ENCODE measurements at places on chromosomes 5 and 9.
A peak's percentile ranks its signal among the peaks of the same experiment; 100 is the strongest.

GRCh38 chr5:53929152-53929551, 368.7 kb downstream of the NDUFS4 start:
- H3K27me3 ChIP-seq = no peaks in the 10 kb centered on the region
- H3K4me3 ChIP-seq = no peak overlapping the region
- H3K36me3 ChIP-seq = no peaks in the 10 kb centered on the region
- no peak for DNase-seq
- peaks cover 6% of the 10 kb centered on the region for H3K4me1 ChIP-seq
- no peak overlapping the region for H3K27ac ChIP-seq

DNA sequence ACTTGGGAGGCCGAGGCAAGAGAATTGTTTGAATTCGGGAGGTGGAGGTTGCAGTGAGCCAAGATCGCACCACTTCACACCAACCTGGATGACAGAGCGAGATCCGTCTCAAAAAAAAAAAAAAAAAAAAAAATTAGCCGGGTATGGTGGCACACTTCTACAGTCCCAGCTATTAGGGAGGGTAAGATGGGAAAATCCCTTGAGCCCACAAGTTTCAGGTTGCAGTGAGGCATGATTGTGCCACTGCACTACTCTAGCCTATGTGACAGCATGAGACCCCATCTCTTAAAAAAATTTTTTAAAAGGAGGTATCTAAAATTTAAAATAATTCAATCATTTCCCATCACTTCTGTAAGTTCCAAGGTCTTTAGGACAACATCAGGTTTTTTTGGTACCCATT, 26.0 kb downstream of the PSIP1 start:
- H3K36me3 ChIP-seq = peaks cover 13% of the 10 kb centered on the region
- H3K27ac ChIP-seq = no peak overlapping the region
- DNase-seq = no peak
- no peak overlapping the region for H3K4me3 ChIP-seq
- no peaks in the 10 kb centered on the region for H3K4me1 ChIP-seq

- no peaks in the 10 kb centered on the region for H3K27me3 ChIP-seq
- H3K27ac ChIP-seq = peak overlapping the region; percentile 74
- no peaks in the 10 kb centered on the region for H3K36me3 ChIP-seq
- no peak for DNase-seq
- no peak overlapping the region for H3K4me3 ChIP-seq
Observed at GRCh38 chr5:124906339-124907097, 160.1 kb upstream of the ZNF608 start.

- no peak for DNase-seq
- H3K4me3 ChIP-seq = no peak overlapping the region
- H3K27me3 ChIP-seq = no peaks in the 10 kb centered on the region
- no peak overlapping the region for H3K27ac ChIP-seq
Observed at GRCh38 chr9:96462541-96462940, 12.6 kb downstream of the HABP4 start.

GRCh38 chr9:2263665-2264064, 248.5 kb downstream of the SMARCA2 start:
- peaks cover 22% of the 10 kb centered on the region for H3K4me1 ChIP-seq
- no peak overlapping the region for H3K4me3 ChIP-seq
- H3K27ac ChIP-seq = no peak overlapping the region
- no peaks in the 10 kb centered on the region for H3K27me3 ChIP-seq
- H3K36me3 ChIP-seq = no peaks in the 10 kb centered on the region
- no peak for DNase-seq

- peaks cover 22% of the 10 kb centered on the region for H3K4me1 ChIP-seq
- no peak overlapping the region for H3K4me3 ChIP-seq
- DNase-seq = no peak
- H3K27me3 ChIP-seq = no peaks in the 10 kb centered on the region
- H3K36me3 ChIP-seq = no peaks in the 10 kb centered on the region
- no peak overlapping the region for H3K27ac ChIP-seq
Observed at GRCh38 chr9:71662082-71662481, 106.2 kb downstream of the CEMIP2 start.

DNA sequence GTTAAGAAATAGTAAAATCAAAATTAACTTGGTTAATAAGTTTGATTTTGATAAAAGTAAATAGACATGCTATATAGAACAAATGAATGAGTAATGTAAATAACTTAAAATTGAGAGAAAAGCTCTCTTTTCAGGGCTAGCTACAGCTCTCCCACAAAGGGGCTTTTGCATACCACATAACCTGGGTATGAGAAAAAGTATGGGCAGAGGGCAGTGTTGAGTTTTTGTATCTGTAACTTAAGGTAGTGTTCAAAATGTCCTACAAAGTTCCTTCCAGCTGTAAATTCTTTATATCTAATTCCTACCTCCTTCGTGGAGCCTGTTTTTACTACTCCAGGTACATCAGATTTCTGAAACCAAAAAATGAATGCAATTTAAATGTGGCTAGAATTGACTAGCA, 18.9 kb upstream of the TTC33 start:
- no peaks in the 10 kb centered on the region for H3K27me3 ChIP-seq
- H3K36me3 ChIP-seq = peaks cover 33% of the 10 kb centered on the region
- no peak overlapping the region for H3K4me3 ChIP-seq
- no peak for DNase-seq
- H3K4me1 ChIP-seq = peaks cover 11% of the 10 kb centered on the region

- H3K27ac ChIP-seq = no peak overlapping the region
- H3K27me3 ChIP-seq = no peaks in the 10 kb centered on the region
- no peaks in the 10 kb centered on the region for H3K36me3 ChIP-seq
- no peak for DNase-seq
- H3K4me3 ChIP-seq = no peak overlapping the region
Observed at GRCh38 chr5:676699-677076, 16.5 kb downstream of the TPPP start.

DNA sequence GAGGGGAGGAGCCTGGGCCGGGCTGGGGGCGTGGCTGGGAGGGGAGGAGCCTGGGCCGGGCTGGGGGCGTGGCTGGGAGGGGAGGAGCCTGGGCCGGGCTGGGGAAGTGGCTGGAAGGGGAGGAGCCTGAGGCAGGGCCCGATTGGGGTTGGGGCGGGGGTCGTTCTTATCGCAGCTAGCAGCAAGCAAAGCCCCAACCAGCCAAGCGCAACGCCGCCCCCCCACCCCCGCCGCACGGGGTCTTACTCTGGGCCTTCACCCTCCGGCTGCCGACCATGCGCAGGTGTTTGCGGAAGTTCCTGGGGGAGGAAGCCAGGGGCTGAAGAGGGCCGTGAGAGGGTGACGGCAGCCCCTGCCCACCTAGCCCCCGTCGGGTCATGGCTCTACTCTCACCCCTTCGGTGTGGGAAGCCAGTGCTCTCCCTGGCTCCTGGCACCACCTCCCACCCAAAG, 5.0 kb downstream of the NSMF start:
- DNase-seq = no peak

DNA sequence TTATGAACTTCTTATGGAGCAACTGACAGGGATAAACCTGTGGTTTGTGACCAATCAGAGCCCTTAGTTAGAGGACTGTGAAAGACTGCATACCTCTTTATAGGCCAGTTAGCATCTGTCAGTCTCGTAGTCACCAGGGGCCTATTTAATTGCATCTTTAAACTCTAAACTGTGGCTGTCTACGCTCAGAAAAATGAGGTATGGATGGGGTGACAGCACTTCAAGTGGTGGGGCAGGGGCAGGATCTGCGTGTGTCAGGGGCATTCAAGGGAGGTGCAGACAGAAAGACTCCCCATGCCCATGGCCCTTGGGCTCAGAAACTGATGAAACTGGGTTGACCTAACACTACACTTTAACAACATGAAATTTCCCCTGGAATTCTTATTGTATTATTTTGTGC, 132.6 kb upstream of the TBCA start:
- DNase-seq = no peak
- no peaks in the 10 kb centered on the region for H3K36me3 ChIP-seq
- no peaks in the 10 kb centered on the region for H3K27me3 ChIP-seq
- H3K4me3 ChIP-seq = no peak overlapping the region
- H3K4me1 ChIP-seq = no peaks in the 10 kb centered on the region

DNA sequence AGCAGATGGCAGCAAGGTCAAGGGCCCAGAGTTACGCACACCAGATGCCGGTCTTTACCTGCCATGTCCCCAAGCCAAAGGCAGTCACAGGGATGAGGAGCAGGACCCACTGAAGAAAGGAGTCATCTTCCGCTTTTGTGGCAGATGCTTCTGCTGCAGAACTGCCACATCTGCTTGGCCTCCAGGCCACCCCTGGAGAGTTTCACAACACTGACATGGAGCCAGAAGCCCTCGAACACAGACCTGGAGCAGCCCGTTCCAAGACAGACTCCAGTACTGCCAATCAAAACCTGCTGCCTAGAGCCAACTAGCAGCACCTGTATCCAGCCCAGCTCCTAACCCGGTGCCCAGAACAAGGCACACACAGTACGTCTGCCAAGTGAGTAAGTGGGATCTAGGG, 1.5 kb downstream of the SURF1 start:
- H3K4me1 ChIP-seq = peaks cover 40% of the 10 kb centered on the region
- DNase-seq = no peak
- no peak overlapping the region for H3K4me3 ChIP-seq
- no peaks in the 10 kb centered on the region for H3K27me3 ChIP-seq

- H3K27ac ChIP-seq = no peak overlapping the region
- H3K4me3 ChIP-seq = no peak overlapping the region
- no peaks in the 10 kb centered on the region for H3K36me3 ChIP-seq
- no peak for DNase-seq
Observed at GRCh38 chr5:144333336-144333920, 162.8 kb downstream of the KCTD16 start.

GRCh38 chr9:94029932-94030317, 54.3 kb upstream of the PTPDC1 start:
- H3K27me3 ChIP-seq = no peaks in the 10 kb centered on the region
- H3K4me3 ChIP-seq = peak overlapping the region; percentile 87
- H3K4me1 ChIP-seq = peaks cover 17% of the 10 kb centered on the region
- DNase-seq = no peak
- H3K36me3 ChIP-seq = no peaks in the 10 kb centered on the region

DNA sequence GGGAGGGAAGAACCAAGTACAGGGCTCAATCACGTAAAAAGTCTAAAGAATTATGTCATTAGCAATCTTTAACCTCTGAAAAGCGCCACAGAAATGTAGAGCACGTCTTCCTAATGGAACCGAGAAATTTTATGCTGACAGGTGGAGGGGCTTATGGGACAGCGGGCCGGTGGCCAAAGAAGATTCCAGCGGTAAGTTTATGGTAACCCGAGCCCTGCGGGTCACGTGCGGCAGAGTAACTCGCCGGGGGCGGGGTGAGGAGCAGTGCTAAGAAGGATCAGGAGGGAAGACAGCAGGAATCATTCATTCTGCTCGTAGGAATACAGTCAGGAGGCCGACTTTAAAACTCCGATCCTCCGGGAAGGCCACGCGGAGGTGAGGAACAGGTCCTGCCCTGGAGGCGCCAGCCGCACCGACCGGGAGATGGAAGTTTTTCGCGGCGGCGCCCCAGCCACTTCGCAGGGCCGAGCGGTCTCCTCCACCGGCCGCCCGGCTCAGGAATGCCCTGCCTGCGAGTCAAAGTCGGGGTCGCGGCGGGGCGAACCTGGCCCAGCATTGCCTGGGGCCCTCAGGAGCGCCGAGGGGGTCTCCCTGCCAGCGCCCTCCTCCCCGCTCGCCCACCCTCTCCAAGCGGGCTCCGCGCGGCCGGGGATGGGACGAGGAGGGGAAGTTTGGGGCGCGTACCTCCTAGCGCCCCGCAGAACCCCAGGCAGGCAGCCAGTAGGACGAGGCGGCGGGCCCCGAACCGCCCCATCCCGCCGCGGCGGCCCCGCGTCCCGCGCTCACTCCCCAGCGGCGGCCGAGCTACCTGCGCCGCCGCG, 101.8 kb downstream of the ESM1 start:
- H3K36me3 ChIP-seq = no peaks in the 10 kb centered on the region
- DNase-seq = no peak
- peak overlapping the region; percentile 47 for H3K4me3 ChIP-seq

DNA sequence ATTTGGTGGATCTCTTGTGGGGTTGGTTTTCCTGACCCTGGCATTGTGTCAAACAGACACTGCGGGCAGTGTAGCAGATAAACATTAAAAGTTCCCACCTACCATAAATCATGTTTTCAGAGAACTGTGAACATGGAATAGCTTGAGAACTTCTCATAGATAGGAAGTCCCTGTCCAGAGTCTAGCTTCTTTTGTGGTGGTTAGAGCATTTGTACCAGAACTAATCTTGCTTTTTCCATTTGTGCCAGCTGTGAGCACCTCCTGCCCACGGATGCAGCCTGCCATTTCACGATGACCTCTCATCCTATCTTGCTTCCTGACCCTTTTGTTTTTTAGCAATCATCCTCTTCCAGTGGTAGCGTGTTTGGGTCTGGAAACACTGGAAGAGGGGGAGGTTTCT, 61.4 kb downstream of the FAM78A start:
- no peak for DNase-seq
- peaks cover 32% of the 10 kb centered on the region for H3K36me3 ChIP-seq
- no peaks in the 10 kb centered on the region for H3K27me3 ChIP-seq
- peaks cover 13% of the 10 kb centered on the region for H3K4me1 ChIP-seq

GRCh38 chr5:169272731-169273427, 28.1 kb downstream of the SLIT3 start:
- H3K4me1 ChIP-seq = peaks cover 5% of the 10 kb centered on the region
- no peaks in the 10 kb centered on the region for H3K27me3 ChIP-seq
- H3K27ac ChIP-seq = no peak overlapping the region
- H3K4me3 ChIP-seq = no peak overlapping the region

DNA sequence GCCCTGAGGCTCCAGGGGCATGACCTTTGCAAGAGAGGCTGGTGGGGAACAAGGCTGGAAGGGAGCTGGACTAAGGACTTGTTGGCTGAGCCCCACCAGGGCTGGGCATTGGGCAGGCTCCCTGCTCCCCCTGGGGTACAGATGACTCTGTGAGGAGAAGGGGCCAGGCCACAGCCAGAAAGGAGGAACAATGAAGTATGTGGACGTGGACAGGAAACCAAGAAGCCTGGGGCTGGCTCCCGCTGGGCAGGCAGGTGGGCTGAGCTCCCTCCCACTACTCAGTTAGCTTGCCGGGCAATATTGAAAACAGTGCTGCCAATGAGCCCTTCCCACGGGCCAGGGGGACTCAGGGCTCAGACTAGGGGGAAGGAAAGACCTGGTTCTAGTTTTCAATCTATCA, 66.1 kb upstream of the SPTLC1 start:
- no peak for DNase-seq
- no peak overlapping the region for H3K27ac ChIP-seq
- H3K36me3 ChIP-seq = no peaks in the 10 kb centered on the region
- H3K4me3 ChIP-seq = no peak overlapping the region
- no peaks in the 10 kb centered on the region for H3K27me3 ChIP-seq
- no peaks in the 10 kb centered on the region for H3K4me1 ChIP-seq

- H3K27ac ChIP-seq = no peak overlapping the region
- no peaks in the 10 kb centered on the region for H3K27me3 ChIP-seq
- no peaks in the 10 kb centered on the region for H3K36me3 ChIP-seq
- DNase-seq = no peak
- no peak overlapping the region for H3K4me3 ChIP-seq
Observed at GRCh38 chr9:93650448-93650847, 74.1 kb downstream of the PHF2 start.

- H3K4me3 ChIP-seq = no peak overlapping the region
- no peaks in the 10 kb centered on the region for H3K27me3 ChIP-seq
- DNase-seq = no peak
- H3K27ac ChIP-seq = no peak overlapping the region
- peaks cover 12% of the 10 kb centered on the region for H3K4me1 ChIP-seq
Observed at GRCh38 chr9:34552986-34553385, 30.2 kb upstream of the ENHO start.

- H3K4me3 ChIP-seq = no peak overlapping the region
- no peak overlapping the region for H3K27ac ChIP-seq
- H3K27me3 ChIP-seq = no peaks in the 10 kb centered on the region
- no peaks in the 10 kb centered on the region for H3K36me3 ChIP-seq
- peaks cover 16% of the 10 kb centered on the region for H3K4me1 ChIP-seq
Observed at GRCh38 chr9:77834898-77835488, 186.9 kb upstream of the GNA14 start.

GRCh38 chr5:10581424-10581748, 17.5 kb downstream of the ANKRD33B start:
- no peak overlapping the region for H3K4me3 ChIP-seq
- peaks cover 42% of the 10 kb centered on the region for H3K4me1 ChIP-seq
- DNase-seq = no peak
- H3K36me3 ChIP-seq = no peaks in the 10 kb centered on the region
- peak overlapping the region; percentile 54 for H3K27ac ChIP-seq

Measured in vagina (tissue), 2 donors.